ENCODE measurements at places on chromosomes 7 and 10. TPM values are rescaled to one million over a fixed set of nuclear protein-coding genes. Genes with fewer than 3 reads are reported as not detected.

- no peak for DNase-seq
Observed at GRCh38 chr7:7210475-7211237, 28.3 kb downstream of the C1GALT1 start.

DNA sequence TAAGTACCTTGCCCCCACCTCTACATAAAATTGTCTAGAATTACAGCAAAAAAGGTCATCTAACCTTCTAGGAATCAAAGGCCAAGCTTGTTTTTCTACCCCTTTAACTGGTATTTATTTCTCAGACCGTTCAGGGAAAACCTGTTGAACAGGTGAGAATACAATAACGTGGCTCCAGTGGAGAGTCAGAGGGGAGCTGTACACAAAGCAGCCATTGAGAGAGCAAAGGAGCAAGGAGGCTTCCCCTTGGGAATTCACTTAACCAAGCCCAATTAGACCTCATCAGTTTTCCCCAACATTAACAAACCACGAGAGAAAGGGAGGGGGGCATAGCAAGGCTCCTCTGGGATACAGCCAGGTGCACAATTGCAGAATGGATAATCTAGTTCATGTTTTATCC, 101.9 kb downstream of the ELMO1 start:
- peak; percentile 34 for DNase-seq

- peak; percentile 52 for DNase-seq
Observed at GRCh38 chr7:151626422-151627115, 106.9 kb upstream of the RHEB start.

DNA sequence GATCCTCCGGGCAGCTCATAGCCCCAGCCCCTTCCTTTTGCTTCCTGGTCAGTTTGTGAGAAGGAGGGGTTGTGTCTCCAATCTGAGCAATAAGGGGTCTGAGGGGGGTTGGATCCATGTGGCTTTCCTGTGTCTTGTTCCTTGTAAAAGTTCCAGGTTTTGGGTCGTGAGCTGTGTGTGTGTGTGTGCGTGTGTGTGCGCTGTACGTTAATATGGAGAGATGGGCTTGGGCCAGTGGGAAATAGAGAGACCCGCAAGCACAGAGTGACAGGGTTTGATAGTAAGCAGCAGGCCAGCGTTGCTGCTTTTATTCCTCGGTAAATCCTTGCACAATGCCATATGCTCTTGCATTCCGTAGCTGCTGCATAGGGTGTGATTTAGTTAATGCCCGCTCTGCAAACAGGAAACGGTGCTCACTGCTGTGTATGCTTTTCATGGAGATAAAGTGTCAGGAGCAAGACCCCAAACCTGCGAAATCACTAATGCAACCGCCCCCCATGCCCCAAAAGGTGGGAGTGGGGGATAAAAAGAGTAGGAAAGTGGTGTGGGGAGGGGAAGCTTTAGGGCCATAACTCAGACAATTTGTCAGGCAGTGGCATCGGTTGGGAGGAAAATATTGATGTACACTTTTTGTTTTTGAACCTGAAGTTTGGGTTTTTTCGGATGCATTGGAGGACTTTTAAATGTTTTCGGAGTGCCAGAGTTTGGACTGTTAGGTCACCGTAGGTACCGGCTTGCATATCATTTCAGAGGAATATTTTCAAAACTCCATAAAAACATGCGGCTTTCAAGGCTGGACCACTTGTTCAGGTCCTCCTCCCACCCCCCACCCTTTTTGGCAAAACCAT, 108.7 kb downstream of the TCF7L2 start:
- no peak for DNase-seq

The CPN1 gene
- 3.8 TPM for polyA plus RNA-seq

- DNase-seq = no peak
Observed at GRCh38 chr10:50576245-50576815, 47.4 kb downstream of the SGMS1 start.

GRCh38 chr7:128104108-128104742, 73.0 kb upstream of the LRRC4 start:
- peak; percentile 23 for DNase-seq

GRCh38 chr10:125375210-125375609, 214.8 kb upstream of the CTBP2 start:
- DNase-seq = no peak

Data from renal pelvis (tissue), 12 donors.